ENCODE measurements at places on chromosomes 11 and 22.

DNA sequence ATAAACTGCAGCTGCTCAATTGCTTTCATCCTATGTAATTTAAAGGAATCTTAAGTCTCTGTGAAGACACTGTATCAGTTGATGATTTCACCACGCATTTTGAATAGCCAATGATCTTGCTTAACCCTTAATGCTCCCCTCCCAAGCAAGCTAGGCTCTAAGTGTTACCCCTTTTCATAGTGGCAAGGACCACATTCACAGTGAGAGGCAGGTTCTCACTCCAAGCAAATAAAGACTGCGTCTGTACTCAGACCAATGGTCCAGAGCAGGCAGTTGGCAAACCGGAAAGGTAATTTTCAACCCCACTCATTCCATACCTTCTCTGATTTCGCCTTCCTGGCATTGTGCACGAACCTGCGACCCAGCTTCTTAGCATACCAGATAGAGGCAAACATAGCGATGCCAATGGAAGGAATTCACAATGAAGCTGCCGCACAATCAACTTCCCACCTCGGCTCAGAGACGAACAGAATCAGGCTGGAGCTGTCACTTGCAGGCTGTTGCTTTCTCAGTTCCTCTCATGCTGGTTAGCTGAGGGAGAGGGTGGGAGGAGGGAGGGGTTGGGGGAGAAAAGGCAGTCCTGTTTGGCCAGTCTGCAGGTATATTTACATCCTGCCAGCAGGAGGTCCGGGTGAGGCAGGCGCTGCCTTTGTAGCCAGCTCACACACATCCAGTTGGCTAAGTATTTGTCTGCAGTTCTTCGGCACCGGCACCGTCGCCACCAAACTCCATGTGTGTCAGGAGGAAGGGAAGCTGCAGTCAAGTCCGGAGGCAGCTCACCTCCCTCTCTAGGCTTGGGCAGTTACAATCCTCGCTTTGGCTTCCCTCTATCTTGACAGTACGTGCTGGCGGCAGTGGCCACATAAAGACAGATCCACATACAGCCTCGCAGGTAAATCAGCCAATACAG, 1151.2 kb upstream of the CCDC90B start:
- no peak for DNase-seq

- DNase-seq, result no peak
These were observed 72.7 kb downstream of the SIK2 start for GRCh38 chr11:111674941-111675340.

GRCh38 chr11:120386774-120387371, 50.7 kb downstream of the ARHGEF12 start:
- no peak for DNase-seq

GRCh38 chr11:67317888-67318555, 14.7 kb downstream of the SSH3 start:
- DNase-seq, result no peak

GRCh38 chr11:125724125-125724524, 22.0 kb upstream of the PATE1 start:
- no peak for DNase-seq

GRCh38 chr11:103552086-103552485, 442.9 kb downstream of the DYNC2H1 start:
- DNase-seq, result no peak

DNA sequence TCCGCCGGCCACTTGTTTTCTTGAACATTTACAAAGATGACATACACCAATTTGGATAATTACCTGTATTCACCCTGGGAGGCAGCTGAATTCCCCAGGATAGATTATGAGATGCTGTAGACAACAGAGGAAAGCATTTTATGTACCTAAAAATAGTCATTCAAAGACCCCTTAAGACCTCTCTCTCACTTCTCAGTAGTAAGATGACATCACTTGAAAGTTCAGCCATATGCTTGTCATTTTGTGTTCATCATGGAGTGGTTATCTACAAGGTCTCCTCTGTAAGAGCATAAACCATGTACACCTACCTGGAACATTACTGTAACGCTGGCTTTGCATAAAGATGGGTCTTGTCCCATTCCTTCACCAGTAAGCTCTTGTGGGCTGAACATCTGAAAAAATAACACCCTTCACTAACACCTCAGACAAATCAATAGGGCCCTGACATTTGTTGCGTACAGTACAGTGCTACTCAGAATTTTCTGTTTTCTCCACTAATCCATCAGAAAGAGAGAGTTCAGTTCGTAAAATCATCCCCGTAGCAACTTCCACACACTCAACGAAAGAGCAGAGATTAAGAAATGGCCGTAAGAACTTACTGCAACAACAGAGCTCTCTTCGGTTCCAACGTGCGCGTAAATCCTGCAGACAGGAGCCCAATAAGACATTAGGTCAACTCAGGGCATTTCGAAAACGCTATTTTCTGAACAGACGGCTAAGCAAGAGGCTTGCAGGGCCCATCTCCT, 15.6 kb upstream of the WDR74 start:
- no peak for DNase-seq

- DNase-seq, result no peak
These were observed 177.1 kb upstream of the B3GAT1 start for GRCh38 chr11:134589129-134589528.
